ENCODE measurements at places on chromosomes 13 and 19.
A peak's percentile ranks its signal among the peaks of the same experiment; 100 is the strongest.

DNA sequence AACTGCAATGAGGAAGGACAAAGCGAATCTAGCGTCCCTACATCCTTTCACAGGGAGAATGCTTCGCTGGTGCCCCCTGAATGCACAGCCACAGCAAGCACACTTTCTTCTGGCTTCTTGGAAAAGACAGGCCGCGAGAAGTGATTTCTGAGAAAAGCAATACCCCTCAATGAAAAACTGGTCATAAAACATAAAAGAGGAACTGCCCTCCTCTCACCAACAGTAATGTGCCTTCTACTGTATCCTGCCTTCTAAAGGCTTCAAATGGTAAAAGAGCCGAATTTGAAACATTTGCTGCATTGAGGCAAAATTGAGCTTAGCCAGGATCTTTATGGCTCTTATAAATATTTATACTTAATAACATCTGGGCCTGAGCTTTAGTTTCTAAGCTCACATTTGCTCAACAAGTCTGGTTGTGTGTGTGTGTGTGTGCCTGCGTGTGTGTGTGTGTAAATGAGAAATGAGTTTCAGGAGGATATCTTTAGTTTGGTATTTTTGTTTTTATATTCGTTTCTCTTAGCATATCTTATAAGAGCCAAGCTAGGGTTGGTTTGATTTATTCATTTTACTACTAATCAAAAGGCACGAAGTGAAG lies 246.1 kb upstream of the MAB21L1 start:
- no peak for DNase-seq

- DNase-seq, result no peak
Observed at GRCh38 chr13:24032674-24033073, 127.8 kb upstream of the SPATA13 start.

- DNase-seq, result no peak
Observed at GRCh38 chr19:1236576-1236975, 1.2 kb downstream of the CBARP start.

- DNase-seq, result no peak
Observed at GRCh38 chr13:74114641-74115040, 19.6 kb downstream of the KLF12 start.

DNA sequence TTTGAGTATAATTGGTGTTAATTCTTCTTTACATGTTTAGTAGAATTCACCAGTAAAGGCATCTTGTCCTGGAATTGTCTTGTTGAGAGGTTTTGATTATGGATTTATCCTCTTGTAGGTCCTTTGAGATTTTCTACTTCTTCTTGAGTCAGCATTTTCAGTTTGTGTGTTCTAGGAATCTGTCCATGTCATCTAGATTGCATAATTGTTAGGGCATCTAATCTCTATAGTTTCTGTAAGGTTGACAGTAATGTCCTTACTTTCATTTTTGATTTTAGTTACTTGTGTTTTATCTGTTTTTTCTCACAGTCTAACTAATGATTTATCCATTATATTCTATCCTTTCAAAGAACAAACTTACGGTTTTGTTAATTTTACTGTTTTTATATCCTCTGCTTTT lies 492.0 kb downstream of the FGF9 start:
- DNase-seq, result no peak

- DNase-seq, result peak; percentile 84
Observed at GRCh38 chr19:11091703-11092153, 2.5 kb downstream of the LDLR start.

- DNase-seq, result no peak
Observed at GRCh38 chr19:39557811-39558623, 18.1 kb upstream of the EID2 start.

- peak; percentile 77 for DNase-seq
Observed at GRCh38 chr19:1507763-1508506, 4.9 kb downstream of the ADAMTSL5 start.

GRCh38 chr13:53822136-53822535 lies 793.5 kb downstream of the OLFM4 start:
- DNase-seq, result no peak

GRCh38 chr13:49368688-49369087 lies 75.2 kb downstream of the CAB39L start:
- DNase-seq, result no peak

DNA sequence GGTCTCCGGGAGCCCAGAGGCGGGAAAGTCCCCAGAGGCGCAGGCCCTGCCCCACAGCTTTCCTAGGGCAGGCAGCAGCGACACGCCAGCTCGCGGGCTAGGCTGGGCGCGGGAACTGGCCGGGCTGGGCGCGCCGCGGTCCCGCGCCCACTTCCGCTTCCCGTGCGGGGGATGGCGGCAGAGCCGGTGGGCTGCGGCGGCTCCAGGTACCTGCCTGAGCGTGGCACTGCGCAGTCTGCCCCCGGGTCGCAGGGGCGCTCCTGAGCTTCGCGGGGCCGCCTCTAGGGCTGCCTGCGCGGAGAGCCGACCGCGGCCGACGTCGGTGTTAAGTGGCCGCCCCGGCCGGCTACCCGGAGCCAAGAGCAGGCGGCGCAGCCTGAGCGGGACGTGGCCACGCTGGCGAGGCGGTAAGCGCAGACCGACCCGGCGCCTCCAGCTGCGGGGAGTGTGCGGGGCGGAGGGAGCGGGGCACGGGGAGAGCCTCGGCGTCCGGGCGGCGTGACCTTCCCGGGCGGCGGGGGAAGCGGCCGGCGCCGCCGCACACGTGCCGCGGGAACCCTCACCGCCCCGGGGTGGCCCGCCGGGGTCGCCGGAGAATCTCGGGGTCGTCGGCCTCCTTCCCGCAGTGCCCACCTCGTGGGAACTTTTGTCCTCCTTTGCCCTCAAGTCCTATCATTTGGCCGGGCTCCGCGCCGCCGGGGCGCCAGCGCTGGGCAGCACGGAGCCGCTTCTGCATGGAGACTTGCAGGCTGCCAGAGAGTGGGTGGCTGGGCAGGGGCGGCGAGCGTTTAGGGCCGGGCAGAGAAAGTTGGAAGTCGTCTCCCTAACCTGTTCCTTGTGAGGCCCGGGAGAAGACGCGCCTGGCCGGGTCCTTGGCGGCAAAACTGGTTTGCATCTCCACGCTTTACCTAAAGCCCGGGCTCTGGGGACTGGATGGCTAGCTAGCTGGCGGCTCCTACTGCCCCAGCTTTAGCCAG lies 31.4 kb upstream of the MPHOSPH8 start:
- DNase-seq, result no peak

DNA sequence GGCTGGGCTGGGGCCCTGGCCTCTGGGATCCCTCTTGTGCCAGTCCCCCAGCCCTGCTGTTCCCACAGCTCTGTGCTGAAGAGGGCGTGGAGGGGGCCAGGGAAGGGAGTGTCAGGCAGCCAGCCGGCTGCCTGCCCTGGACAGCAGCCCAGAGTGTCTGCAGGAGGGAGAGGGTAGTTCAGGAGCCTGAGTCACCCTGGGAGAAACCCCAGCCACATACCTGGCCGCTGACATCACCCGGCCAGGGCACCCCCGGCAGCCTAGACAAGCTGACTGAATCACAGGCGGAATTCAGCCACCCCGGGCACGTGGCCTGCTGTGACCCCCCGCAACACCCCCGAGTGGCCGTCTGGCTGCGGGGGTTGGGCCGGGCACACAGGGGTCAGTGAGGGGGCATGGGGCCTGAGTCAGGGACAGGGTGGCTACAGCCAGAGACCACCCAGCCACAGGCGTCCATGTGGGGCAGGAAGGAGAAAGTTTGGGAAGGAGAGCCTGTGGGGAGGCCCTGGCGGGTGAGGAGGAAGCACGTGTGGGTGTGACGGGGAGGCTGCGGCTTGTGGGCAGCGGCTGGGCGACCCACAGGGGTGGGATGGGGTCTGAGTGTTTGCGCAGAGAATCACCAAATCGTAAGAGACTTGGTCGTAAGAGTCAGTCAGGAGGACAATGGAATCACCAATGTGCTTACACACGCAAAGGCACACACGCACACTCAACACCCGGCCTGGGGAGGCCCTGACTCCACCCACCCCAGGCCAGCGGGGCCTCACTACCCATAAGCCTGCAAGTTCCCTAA lies 11.9 kb upstream of the FOSB start:
- DNase-seq, result peak; percentile 98

DNA sequence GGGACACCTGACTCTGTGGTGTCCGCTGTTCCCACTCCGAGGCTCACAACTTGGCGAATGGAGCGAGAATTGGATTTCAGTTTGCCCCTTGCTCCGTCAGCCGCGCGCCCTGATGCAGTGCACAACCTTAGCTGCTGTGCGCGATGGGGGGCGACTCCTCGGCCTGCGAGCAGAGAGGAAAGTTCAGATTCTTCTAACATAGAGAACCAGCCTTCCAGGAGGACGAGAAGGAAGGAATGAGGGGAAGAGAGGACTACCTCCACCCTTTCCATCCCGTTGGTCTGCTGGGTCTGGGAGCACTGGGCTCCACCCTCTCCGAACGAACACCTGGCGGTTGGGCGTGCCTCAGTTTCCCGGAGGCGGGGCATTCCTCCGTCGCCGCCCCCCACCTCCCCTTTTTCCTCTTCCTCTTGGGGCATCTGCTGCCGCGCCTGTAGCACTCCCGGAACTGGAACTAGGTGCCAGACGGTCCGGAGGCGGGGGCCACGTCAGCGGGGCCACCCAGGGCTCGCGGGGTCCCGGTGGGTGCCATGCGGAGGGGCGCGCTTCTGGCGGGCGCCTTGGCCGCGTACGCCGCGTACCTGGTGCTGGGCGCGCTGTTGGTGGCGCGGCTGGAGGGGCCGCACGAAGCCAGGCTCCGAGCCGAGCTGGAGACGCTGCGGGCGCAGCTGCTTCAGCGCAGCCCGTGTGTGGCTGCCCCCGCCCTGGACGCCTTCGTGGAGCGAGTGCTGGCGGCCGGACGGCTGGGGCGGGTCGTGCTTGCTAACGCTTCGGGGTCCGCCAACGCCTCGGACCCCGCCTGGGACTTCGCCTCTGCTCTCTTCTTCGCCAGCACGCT lies at the start of gene KCNK6:
Gene KCNK6, plus strand, starts transcription at position 425 of the 838 bp plus-strand sequence. Its CDS starts 106 bp downstream, at position 531.
- DNase-seq, result no peak

DNA sequence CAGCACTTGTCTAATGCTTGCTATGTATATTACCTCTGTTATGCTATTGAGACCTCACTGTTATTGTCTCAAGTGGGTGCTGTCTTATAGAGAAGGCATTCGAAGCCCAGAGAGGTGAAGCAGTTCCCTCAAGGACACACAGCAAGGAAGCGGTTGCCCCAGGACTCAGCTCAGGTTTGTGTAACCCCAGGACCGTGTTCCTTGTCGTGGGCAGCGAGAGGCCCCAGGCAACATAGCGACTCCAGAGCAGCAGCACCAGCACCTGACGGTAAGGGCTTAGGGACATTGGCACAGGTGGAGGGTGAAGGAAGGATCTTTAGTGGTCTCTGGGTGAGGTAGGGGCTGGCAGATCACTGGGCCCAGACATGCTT lies 2.4 kb downstream of the KLK15 start:
- DNase-seq, result no peak

DNA sequence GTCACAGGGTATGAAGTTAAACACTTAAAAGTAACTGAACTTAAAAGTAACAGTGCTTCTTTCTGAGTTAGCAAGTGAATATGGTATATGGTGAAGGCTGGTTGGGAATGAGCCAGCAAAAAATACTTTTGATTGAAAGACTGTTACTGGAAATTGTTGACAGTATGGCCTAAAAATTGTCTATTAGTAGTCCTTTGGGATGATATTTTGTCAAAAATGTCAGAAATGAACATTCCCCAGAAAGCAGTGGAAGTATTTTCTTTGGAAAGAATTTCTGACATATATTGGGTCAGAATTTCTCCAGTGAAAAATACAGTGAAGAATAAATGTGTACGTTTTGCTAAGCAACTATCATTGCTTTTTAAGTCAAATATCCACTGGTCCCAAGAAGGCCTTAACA lies 860.5 kb downstream of the PCDH9 start:
- no peak for DNase-seq

DNA sequence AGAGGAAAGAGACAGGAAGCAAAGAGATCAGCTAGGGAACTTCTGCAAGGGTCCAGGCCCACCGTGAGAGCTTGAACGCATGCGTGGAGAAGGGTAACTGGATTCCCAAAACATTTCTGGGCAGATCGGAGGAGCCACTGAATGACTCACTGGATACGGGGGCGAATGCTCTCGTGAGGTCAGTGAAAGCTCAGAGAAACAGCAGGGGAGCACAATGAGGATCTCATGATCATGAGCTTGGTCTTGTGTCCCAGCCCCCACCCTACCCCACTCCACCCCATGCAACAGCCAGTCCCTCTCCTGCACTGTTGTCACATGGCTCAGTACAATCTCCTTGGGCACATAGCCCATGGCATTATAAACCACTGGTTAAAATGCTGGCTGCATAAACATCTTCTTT lies 40.6 kb downstream of the DCLK1 start:
- no peak for DNase-seq

- peak; percentile 69 for DNase-seq
Observed at GRCh38 chr13:31477961-31478360, 261.4 kb upstream of the RXFP2 start.

DNA sequence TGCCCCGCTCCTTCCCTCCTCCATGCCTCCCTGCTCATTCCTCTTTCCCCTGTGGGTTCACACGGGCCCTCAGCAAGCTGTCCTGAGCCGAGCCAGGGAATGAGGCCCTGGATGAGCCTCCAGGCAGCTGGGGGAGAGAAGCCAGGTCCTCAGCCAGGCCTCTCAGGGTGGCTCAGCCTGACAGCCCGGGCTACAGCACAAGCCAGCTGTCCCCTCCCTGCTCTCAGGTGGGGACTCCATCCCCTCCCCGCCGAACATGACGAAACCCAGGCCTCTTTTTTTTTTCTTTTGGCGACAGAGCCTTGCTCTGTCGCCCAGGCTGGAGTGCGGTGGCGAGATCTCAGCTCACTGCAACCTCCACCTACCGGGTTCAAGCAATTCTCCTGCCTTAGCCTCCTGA lies 40.0 kb upstream of the MATK start:
- DNase-seq, result no peak

GRCh38 chr19:45235485-45235884 lies 9.7 kb downstream of the EXOC3L2 start:
- DNase-seq, result no peak

DNA sequence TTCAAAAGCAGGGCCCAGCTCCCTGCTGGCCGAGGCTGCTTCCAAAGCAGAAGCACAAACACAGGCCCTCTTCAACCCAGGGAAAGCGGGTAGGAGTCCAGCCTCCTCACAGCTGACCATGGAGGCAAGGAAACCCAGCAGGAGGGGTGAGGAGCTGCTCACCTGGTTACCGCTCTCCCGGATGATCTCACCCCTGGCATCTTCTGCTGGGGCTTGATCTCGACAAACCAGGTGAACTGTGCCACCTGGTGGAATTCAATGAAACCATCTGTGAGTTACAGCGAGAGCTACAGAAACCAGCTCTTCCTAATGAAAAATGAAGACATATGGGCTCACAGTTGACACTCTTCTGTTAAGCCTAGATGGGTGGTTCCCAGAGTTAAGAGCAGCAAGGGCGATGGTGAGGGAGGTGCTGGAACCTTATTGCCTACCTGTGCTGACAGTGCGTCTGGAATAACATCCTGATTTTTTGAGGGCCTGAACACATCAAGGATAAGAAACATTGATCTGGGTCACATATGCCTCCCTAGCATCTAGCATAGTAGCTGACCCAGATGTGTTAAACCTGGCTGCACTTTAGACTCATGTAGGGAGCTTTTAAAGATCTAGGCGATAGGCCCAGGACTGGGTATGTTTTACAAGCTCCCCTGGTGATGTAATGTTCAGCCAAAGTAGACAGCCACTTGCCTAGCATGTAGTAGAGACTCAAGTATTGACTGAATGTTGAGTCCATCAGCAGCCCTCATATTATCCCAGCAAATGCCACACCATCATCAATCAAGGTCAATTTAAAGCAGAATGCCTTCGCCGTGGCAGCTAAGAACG lies 6.1 kb downstream of the DHRS12 start:
- DNase-seq, result no peak

Measured in non-pigmented ciliary epithelial cell (primary cell).